ENCODE measurements at places on chromosomes 4 and X. TPM values are rescaled to one million over a fixed set of nuclear protein-coding genes. Genes with fewer than 3 reads are reported as not detected.

- no peak for DNase-seq
These were observed at the start of gene CD38 for GRCh38 chr4:15778289-15779241. Gene CD38, plus strand, starts transcription at chr4:15778328. Its CDS starts 87 bp downstream, at chr4:15778415.

GRCh38 chr4:7987148-7987989 lies 47.7 kb upstream of the AFAP1 start:
- no peak for DNase-seq

- DNase-seq: no peak
These were observed at the start of gene ENPP6 for GRCh38 chr4:184217634-184218033. Gene ENPP6, minus strand, starts transcription at chr4:184217873. Its CDS starts 54 bp downstream, at chr4:184217819.

GRCh38 chr4:6362896-6363295 lies 93.2 kb downstream of the WFS1 start:
- peak; percentile 49 for DNase-seq

DNA sequence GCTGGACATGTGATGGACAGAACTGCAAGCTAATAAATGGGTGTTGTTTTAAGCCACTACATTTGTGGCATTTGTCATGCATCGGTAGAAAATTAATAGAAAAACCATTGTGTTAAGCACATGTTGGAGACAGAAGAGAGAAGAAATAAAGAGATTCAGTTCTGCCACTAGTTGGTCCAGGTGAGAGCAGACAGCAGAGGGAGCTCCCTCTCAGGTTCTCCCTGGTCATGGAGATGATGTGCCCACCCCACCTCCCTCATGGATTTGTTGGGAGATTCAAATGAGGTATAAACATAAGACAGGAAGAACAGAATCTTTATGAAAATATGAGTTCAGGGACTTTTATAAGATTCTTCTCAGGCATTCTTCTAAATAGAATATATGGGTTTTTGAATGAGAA lies 36.8 kb upstream of the OCIAD2 start:
- no peak for DNase-seq

- DNase-seq: no peak
These were observed 224.6 kb downstream of the ANAPC10 start for GRCh38 chr4:144873226-144873990.

GRCh38 chr4:83748711-83749110 lies 212.8 kb downstream of the GPAT3 start:
- DNase-seq: no peak

- no peak for DNase-seq
These were observed 43.4 kb upstream of the CLNK start for GRCh38 chr4:10728016-10728415.

GRCh38 chrX:79130857-79131256 lies 13.6 kb upstream of the GPR174 start:
- no peak for DNase-seq

GRCh38 chr4:16783119-16783518 lies 115.3 kb downstream of the LDB2 start:
- no peak for DNase-seq

DNA sequence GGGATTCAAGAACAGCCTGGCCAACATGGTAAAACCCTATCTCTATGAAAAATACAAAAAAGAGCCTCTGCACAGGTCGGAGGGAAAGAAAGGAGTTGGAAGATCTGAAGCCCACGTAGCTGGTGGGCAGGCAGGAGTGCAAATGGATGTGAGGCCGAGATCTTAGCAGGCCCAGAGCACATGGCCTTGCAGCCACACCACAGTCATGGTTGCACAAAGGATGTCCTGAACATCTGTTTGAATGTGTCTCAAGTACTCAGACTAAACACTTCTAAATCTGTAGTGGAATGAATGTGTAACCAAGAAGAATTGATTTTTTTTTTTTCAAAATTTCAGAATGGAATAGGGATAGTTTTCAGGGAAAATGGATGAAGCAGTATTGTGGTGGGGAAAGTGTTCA lies 10.8 kb downstream of the CA5B start:
- no peak for DNase-seq

- no peak for DNase-seq
These were observed 71.3 kb upstream of the ACSL1 start for GRCh38 chr4:184896868-184897715.

The ZNF732 gene
- polyA plus RNA-seq: 4.2 TPM

- no peak for DNase-seq
These were observed 455.1 kb upstream of the CTSO start for GRCh38 chr4:156408749-156409148.

The MAGEB2 gene
- polyA plus RNA-seq: not detected

DNA sequence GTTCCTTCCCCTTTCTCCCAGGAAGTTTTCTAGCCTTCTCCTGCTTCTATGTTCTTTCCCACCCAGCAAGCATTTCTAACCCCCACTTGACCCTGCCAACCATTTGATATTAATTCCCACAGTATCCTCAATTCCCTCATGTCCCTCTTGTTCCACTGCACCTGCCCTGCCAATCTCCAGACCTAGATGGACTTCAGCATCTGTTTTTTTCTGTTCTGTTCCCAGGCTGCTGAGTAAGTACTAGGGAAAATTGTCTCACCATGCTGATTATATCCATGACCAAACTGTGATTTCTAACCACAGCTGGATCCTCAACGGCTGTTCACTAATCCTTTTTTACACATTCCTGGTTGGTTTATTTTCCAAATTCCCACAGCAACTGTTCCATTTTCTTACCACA lies 37.7 kb downstream of the CLCN5 start:
- no peak for DNase-seq

The BBS7 gene
- polyA plus RNA-seq: 28.1 TPM

The PAGE3 gene
- polyA plus RNA-seq: not detected

The SMAD1 gene
- 62.2 TPM for polyA plus RNA-seq

DNA sequence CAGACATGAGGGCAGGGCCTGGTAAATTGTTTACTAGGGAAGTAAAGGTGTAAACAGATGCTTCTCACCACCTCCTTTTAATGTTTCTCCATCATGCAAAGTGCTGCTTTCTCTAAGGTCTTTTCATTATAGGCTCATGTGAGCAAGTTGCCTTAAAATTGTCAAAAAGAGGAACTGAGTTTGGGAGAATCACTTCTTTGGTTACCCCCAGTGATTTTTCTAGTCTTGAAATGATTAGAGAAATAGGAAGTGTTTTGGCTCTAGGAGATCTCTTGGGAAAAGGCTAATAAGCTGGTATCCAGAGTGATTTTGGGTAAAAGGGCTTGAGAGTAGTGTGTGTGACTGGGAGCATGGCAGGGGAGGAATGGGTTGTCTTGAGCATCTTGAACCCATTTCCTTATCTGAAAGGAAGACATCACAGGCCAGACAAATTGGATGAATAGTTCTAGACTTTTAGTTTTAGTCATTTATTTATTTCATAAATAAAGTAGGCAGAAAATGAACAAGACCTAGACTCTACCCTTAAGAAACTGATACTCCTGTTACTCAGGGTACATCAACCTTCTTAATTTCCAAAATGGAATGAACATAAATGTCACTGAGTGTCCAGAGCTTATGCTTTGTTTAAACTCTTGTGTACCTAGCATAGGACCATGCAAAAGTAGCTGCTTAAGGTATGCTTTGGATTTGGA lies 14.2 kb downstream of the GRPR start:
- DNase-seq: no peak

The NCAPG gene
- 26.3 TPM for polyA plus RNA-seq

GRCh38 chrX:40471965-40472648 lies 108.7 kb upstream of the ATP6AP2 start:
- DNase-seq: no peak

GRCh38 chr4:149077181-149077580 lies 635.0 kb upstream of the NR3C2 start:
- no peak for DNase-seq

- DNase-seq: peak; percentile 81
These were observed 292.9 kb downstream of the TLL1 start for GRCh38 chr4:166165829-166166420.

- DNase-seq: no peak
These were observed 64.6 kb upstream of the TAPT1 start for GRCh38 chr4:16290681-16291420.

GRCh38 chr4:44679060-44679459 lies 840 bp downstream of the GUF1 start:
- no peak for DNase-seq

The FRMPD4 gene
- polyA plus RNA-seq: 0.12 TPM

DNA sequence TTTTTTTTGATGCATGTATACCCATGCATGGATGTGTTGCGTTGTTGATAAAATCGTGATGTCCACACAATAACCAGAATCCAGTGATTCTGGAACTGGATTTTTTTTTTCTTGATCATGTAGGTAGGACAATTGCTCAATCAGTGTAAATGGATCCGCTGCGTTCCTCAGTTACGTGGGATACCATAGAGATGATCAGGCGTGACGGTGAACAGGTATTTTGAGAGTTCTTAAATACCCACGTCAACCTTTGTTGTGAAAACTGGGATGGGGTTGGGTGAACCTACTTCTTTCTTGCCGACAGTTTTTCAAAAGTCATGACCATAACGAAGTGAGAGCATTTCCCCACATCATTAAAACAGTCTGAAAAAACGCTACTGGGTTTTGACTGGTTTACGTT lies 913 bp upstream of the SMIM10L2A start:
- no peak for DNase-seq

DNA sequence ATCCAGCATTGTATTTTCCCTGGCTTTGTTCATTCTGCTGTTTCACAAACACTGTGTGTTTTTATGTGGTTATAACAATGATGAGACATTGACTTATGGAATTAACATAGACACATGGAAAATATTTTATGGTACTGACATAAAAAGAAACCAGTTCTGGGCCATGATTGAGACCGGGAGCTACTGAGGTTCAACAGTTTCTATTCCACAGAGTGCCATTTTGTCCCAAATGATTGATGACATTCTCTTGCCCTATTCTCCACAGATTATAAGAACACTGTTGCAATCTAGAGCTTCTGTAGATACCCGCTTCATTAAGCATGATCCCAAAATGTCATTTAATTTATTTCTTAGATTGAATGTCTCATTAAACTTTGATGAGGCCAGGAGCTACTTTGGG lies 326.8 kb downstream of the RPA4 start:
- DNase-seq: no peak

The AKAP17A gene
- polyA plus RNA-seq: 64.6 TPM

- no peak for DNase-seq
These were observed 18.4 kb downstream of the MAGEB17 start for GRCh38 chrX:16185725-16186136.

DNA sequence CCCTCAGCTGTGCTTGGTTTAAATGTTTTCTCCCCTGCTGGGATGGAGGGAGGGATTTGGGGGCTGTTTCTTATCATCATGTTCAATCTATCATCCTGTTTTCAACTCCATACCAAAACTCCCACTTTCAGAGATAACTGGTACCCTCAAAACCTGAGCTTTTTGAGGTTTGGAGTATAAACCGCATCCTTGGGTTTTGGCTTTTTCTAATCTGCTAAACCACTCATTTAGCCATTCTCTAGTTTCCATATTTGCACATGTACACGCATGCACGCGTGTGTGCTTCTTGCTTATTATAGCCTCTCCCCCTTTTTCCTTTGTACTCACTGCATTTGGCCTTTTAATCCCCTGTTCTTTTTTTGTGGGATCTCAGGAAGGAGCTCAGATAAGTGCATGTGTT lies 116.7 kb upstream of the TEX13D start:
- DNase-seq: no peak

The TMEM150C gene
- polyA plus RNA-seq: 20.4 TPM

- no peak for DNase-seq
These were observed 343.7 kb downstream of the PDHA2 start for GRCh38 chr4:96183611-96184010.
